Stimulated activated CD4-positive, alpha-beta T cell treated with anti-CD3 and anti-CD28 coated beads, Interleukin-12 subunit alpha, Interleukin-12 subunit beta, amount 100 ng/mL, for 48 hours (primary cell): ENCODE measurements at places on chromosomes 16 and 17.

- no peak for DNase-seq
These were observed 23.4 kb downstream of the RNFT1 start for GRCh38 chr17:59941131-59941530.

GRCh38 chr16:50908468-50908867, 166.6 kb downstream of the CYLD start:
- DNase-seq = no peak

DNA sequence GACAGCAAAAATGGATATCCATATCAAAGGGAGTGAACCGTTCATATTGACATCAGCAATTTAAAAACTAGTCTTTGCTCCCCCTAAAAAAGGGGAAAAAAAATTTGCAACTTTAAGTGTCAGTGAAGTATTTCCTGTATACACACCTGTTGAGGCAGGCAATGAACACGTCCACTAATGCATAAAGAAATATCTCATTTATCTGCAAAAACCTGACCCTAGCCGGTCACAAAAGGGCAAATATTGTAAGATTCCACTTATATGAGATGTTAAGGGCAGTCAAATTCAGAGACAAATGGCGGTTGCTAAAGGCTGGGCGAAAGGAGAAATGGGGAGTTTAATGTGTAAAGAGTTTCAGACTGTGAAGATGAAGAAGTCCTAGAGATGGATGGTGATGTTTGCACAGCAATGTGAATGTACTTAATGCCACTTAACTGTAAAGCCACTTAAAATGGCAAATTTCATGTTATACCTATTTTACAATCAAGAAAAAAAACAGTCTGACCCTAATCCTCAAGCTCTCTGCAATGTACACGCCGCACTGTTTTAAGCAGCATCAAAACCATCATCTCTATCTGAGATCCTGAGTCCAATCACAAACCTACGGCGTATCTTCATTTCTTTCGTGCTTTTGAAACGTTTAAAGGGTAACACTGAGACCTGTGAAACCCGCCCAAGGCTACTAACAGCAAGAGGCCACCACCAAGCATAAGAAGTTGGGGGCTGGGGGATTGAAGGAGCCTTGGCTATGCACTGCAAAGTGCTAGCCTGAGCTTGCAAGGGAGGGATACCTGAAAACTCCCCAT, 1.1 kb downstream of the PARN start:
- DNase-seq = no peak

DNA sequence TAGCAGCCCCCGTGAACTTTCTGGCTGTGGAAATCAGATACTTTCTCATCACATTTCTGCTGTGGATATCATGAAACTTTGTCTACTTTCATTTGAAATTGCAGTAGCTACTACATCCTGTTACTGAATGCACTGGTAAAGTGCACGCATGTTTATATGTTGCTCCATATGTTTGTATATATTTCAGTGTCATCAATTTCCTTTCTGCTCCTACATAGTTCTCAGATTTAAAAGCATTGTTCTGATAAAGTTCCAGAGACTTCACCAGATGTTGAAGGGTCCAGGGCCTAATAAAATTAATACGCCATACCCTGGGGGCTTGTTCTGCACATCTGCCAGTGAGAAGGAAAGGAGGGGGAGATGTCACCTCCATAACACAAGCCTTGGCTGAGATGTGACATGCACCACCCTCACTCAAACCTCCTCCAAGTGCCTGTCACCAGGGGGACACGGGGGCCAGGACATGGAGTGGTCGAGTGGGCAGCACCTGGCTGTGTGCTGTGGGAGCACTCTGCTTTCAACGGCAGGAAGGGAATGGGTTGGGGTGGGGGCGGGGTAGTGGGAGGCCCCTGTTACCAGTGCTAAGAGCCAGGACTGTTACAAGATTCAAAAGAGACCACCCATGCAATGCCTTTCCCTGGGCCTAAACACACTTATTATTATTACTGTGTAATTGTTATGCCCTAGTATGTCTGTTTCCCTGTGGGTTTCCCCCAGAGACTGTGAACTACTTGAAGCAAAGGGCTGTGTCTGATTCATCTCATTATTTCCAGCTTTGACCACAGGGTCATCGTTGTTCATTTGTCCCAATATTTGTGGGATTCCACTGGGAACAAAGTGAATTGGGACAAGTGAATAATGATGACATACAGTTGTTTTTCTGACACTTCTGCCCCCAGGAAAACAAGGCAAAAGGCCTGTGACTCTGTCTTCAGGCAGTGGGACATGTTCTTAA, 193.4 kb downstream of the FOXL1 start:
- no peak for DNase-seq

DNA sequence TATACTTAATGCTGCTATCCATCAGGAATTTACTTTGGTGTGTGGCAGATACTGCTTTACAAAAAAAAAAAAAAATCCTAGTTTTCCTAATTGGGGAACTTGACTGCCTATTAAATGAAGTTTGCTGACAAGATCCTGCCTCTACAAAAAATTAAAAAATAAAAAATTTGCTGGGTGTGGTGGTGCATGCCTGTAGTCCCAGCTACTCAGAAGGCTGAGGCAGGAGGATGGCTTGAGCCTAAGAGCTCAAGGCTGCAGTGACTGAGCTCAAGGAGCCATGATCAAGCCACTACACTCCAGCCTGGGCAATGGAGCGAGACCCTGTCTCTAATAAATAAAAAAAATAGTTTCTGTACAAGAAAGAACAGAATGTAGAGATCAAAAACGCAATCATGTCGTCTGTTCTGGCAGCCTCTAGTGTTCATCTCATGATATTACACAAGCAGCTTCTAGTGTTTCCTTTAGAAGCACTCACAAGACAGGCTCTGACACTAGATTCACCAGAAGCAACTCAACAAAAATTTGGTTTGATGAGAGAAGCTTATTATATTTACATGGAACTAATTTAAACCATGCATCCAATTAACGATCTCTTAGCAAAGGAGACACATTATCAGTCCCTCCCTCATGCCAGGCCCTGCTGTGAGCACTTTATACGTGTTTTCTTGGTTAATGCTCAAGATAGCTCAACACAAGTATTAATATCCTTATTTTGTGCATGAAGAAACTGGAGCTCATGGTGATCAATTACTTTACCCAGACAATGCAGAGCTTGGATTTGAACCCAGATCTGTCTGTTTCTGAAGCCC, 6.8 kb upstream of the KRTAP17-1 start:
- no peak for DNase-seq

DNA sequence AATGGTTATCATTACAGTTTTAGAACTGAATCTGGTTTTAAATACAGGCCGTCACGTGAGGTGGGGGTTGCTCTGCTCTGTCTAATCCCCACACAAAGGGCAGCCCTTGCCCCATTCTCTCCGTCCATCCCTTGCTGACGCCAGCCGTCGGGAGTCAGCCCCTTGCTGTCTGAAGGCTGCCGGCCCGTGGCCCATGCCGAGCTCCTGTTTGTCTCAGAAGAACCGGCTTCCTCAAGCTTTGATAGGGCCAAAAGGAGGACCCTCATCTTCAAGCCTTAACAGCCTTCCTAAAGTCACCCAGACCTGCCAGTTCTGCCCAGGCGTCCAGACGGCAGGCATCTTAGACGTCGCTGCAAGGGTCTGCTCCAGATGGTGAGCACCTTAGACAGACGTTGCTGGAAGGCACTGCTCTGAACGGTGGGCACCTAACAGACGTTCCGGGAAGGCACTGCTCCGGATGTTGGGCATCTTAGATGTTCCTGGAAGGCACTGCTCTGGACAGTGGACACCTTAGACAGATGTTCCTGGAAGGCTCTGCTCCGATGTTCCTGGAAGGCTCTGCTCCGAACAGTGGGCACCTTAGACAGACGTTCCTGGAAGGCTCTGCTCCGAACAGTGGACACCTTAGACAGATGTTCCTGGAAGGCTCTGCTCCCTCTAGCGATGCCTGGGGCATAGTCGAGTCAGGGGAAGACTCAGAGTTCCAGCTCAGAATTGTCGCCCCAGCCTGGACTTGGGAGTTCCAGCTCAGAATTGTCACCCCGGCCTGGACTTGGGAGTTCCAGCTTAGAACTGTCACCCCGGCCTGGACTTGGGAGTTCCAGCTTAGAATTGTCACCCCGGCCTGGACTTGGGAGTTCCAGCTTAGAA, 35.1 kb upstream of the CHMP6 start:
- no peak for DNase-seq

- no peak for DNase-seq
These were observed 416.7 kb downstream of the WWOX start for GRCh38 chr16:78516006-78516736.

DNA sequence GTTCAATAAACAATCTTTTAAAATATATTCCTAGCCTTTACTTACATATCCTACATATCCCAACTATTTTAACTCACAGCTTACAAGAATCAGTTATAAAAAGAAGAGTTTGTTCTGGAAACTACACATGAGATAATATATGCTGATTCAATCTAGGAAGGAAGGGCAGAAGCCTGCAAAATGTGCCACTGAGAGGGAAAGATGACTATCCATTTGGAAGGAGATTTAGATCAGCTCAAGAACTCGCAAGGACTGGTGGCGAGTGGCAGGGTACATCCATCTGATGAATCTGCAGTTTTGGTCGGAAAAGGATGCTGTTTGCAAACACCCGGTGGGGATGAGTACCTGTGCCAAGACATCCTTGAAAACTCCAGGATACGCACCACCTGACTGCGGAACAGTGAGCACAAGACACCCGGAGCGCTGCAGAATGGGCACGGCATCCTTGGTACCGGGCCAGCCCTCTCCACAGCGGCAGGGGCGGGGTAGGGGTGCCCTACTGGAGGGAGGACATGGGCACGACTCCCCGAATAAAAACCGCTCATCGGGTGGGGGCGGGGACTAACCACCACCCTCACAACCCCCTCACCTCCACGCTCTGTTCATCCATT, 723 bp downstream of the TRIM37 start:
- peak; percentile 69 for DNase-seq

- DNase-seq = no peak
These were observed 31.1 kb downstream of the ADAMTS18 start for GRCh38 chr16:77403732-77404131.

- no peak for DNase-seq
These were observed 4.9 kb downstream of the COX6A2 start for GRCh38 chr16:31423241-31423640.

GRCh38 chr16:77961814-77962213, 60.5 kb upstream of the CLEC3A start:
- no peak for DNase-seq

DNA sequence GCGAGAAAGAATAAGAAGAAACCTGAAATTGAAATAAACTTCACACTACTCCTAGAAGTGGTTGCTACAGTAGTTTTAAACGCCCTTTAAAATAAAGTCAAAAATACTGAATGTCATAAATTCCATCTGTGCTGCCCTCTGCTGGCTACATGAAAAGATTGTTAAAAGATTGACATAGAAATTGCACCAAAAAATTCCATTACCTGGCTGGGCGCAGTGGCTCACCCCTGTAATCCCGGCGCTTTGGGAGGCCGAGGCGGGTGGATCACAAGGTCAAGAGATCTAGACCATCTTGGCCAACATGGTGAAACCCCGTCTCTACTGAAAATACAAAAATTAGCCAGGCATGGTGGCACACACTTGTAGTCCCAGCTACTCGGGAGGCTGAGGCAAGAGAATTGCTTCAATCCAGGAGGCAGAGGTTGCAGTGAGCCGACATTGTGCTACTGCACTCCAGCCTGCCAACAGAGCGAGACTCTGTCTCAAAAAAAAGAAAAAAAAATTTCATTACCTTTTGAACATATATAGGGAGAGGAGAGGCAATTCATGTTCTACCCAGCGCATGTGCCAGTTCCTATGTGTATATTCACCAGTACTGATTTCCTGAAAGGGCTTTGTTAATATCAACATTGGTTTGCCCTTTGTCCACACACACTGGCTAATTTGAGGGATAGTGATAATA, 36.5 kb downstream of the CYTH1 start:
- DNase-seq = peak; percentile 61

- DNase-seq = no peak
These were observed 450.3 kb upstream of the CDH11 start for GRCh38 chr16:65572156-65572555.

DNA sequence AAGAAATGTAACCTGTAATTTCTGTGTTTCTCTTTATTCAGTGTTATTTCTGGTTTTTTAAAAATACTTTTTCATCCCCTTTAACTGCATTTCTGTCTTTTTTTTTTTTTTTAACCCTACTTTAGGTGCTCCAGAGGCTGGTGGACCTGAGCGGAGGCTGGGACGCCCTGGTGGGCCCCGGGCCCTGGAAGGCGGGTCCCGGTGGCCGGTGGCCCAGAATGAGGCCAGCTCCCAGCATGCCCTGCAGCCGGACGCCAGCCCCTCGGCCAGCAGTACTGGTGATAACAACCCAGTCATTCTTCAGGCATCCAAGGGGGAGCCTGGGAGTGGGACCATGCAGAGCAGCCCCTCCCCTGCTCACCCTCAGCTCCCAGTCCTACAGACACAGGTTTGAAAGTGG, 1.5 kb downstream of the SRCAP start:
- DNase-seq = no peak

DNA sequence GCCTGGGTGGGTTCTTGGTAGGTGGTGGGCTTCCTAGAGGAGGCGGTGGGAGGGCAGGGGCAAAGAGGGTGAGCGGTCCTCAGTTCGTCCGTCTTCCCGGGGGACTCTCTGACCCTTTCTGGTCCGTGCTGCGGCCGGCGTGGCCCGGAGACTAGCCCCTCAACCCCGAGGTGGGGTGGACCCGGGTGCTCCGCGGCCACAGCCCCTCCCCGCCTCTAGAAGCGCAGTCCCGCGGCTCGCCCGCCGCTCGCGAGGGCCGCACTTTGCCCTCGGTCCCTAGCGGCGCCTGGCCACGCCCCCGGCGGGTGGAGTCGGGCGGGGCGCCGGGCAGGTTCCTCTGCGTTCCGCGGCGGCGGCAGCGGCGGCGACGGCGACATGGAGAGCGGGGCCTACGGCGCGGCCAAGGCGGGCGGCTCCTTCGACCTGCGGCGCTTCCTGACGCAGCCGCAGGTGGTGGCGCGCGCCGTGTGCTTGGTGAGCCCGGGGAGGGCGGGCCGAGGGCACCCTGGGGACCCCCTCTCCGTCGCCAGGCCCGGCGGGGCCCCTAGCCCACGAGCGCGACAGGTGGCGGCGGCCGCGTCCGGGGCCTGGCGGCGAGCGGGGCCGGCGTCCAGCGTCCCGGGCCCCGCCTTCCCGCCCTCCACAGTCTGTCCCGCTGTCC, at the start of gene SYNGR2:
Gene SYNGR2 (plus strand): TSS at position 340 of the 661 bp plus-strand sequence. CDS start 36 bp downstream, at position 376.
- DNase-seq = peak; percentile 87

- no peak for DNase-seq
These were observed 19.9 kb downstream of the NCBP3 start for GRCh38 chr17:3826191-3826590.

DNA sequence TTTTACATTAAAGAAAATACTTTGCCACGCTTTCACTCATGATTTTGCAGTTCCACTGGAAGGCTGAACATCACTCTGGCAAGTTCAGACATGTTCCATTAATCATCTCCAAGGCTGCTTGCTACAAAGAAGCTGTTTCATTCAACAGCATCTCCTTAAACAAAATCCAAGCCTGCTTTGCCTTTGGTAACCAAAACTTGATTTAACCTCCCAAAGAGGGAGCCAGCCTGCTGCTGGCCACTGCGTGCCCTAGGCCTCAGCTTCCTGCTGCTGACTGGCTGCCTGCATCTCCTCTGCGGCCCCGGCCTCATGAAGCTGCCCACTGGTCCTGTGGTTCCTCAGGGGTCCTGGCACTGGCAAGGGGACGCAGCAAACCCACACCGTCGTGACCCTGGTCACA, 31.8 kb downstream of the ANKRD11 start:
- no peak for DNase-seq

- DNase-seq = no peak
These were observed 309.5 kb upstream of the PMFBP1 start for GRCh38 chr16:72481419-72481818.

GRCh38 chr17:9334536-9335446, 240.8 kb downstream of the STX8 start:
- no peak for DNase-seq

- DNase-seq = peak; percentile 18
These were observed 19.1 kb downstream of the C16orf95 start for GRCh38 chr16:87297918-87298631.

GRCh38 chr16:61908426-61908825, 127.8 kb downstream of the CDH8 start:
- DNase-seq = no peak
